ENCODE measurements at places on chromosomes 11 and 22. TPM values are rescaled to one million over a fixed set of nuclear protein-coding genes. Genes with fewer than 3 reads are reported as not detected.

The RIBC2 gene
- not detected for total RNA-seq

The HSPA8 gene
- total RNA-seq, result 1,014 TPM

The OR5P2 gene
- total RNA-seq, result not detected

The UBQLN3 gene
- 0.22 TPM for total RNA-seq

The DRICH1 gene
- total RNA-seq, result 0.39 TPM

The CD3D gene
- total RNA-seq, result 1.3 TPM

The OR2AG2 gene
- 0.06 TPM for total RNA-seq

The GGTLC2 gene
- not detected for total RNA-seq

The MB gene
- total RNA-seq, result 0.55 TPM

The ARHGAP8 gene
- total RNA-seq, result 8.2 TPM

The TMEM151A gene
- 0.19 TPM for total RNA-seq

The CCDC89 gene
- total RNA-seq, result 0.84 TPM

The KCNQ1 gene
- total RNA-seq, result 10.7 TPM

The OR4D5 gene
- not detected for total RNA-seq

The SLC17A6 gene
- not detected for total RNA-seq
